ENCODE measurements at places on chromosomes 7 and 10.

DNA sequence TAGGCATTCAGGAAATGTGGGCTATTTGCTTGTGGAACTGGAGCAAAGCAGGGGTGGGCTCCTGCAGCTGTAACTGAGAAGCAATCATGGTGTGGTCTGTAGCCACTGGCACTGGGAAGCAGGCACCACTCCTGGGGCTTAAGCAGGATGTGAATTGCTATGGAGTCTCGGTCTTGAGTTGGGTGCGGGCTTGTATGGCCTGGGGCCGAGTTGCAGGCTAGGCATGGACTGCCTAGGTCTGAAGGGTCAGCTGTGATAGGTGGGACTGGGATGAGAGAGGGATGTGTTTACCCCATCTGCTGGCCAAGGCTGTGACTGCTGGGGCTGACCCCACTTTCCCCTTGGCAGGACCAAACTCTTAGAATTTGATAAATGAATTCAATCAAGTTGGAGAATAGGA, 43.0 kb downstream of the ADCY1 start:
- no peak for DNase-seq

DNA sequence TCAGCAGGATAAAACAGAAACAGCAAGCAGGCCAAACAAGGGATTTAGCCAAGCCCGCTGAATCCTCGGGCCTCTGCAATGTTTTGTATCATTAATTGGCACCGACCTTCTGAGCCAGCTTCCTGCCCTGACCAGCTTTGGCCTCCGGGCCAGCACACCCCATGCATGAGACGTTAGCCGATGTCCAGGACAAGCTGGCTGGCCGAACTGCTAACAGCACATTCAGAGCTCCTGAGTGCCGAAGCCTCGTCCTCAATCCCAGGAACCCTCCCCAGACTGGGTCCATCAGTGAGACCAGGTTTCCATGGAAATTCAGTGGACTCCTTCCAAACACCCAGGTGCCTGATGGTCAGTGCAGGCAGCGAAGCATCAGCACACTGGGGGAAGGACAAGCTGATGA, 134.3 kb upstream of the PFKP start:
- no peak for DNase-seq

- DNase-seq = no peak
These were observed 437.0 kb downstream of the SUGCT start for GRCh38 chr7:40571796-40572195.

- no peak for DNase-seq
These were observed 28.4 kb downstream of the JMJD1C start for GRCh38 chr10:63437116-63437949.

DNA sequence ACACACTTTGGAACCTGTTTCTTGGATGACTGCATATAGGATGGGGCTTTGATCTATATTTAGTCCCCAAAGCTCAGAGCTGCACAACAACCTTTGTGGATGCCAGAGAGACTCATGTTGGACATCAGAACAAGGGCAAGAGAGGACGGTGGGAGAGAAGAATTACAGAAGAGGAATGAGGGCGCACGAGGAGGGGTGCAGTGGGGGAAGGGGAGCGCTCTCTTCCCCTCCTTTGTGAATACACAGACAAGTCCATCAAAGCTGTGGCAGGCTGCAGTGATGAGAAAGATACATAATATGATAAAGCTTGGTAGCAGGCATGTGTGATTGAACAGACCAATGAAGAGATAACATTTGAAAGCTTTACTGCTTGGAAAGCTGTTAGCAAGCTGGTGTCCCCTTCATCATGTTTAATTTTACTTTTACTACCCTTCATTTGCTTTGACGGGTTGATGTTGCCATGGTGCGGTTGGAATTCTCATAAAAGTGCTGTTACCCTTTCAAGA, 857.8 kb downstream of the KCNMA1 start:
- no peak for DNase-seq

DNA sequence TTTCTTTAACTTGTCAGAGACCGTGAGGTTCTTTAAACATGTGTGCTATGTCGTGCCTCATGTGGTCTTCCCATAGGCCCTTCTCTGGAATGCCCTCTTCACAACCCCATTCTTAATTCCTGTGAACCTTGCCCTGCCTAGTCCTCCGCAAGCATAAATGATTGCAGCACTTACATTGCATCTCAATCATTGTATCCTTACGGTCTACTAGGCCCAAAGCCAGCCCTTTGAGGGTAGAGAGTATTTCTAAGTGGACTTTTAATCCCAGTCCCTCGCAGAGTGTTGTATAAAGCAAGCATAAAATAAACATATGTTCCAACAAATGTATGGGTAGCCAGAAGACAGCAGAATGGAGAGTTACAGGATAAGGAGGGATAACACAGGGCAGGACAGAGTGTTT, 92.1 kb upstream of the FAM133B start:
- DNase-seq = no peak

DNA sequence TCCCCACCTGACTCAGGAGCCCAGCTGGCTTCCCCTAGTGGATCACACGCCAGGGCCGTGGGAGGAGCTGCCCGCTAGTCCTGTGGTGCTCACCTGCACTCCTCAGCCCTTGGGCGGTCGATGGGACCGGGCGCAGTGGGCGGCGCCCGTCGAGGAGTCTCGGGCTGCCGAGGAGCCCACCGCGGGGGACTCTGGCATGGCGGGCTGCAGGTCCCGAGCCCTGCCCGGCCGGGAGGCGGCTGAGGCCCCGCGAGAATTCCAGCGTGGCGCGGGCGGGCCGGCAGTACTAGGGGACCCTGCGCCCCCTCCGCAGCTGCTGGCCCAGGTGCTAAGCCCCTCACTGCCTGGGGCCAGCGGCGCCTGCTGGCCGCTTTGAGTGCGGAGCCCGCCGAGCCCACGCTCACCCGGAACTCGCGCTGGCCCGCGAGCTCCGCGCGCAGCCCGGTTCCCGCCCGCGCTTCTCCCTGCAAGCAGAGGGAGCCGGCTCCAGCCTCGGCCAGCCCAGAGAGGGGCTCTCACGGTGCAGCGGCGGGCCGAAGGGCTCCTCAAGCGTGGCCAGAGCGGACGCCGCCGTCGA, 367.9 kb downstream of the TYW1 start:
- no peak for DNase-seq

- no peak for DNase-seq
These were observed 83.1 kb downstream of the CPVL start for GRCh38 chr7:29063236-29063635.

GRCh38 chr7:2760098-2760889, 72.3 kb downstream of the AMZ1 start:
- DNase-seq = no peak

DNA sequence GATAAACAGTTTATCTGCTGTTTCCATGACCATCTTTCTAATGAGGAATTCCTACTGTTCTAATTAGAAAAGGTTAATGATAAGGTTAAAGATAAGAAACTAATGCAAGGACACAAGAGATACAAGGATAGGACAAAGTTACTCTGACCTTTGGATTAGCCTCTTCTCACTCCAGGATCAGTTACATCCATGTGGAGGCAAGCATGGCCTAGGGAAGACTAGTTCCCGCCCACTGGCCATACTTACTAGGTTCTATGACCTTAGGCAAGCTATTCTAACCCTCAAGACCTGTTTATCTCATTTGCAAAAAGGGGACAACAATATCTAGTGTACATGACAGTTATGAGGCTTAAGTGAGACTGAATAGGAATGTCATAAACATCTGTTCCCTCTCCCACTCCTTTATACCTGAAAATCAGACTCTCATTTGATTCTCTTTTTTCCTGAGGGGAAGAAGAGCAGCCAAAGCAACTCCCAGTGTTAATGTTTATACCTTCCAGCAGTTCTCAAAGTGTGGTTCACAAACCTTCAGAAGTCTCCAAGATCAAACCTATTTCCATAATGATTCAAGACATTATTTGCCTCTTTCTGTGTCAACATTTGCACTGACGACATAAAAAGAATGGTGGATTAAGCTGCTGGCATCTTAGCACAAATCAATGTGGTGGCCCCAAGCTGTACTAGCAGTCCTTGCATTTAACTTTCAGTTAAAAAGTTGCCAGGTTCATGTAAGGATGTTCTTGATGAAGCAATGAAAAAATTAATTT, 72.0 kb downstream of the SRPK2 start:
- no peak for DNase-seq

DNA sequence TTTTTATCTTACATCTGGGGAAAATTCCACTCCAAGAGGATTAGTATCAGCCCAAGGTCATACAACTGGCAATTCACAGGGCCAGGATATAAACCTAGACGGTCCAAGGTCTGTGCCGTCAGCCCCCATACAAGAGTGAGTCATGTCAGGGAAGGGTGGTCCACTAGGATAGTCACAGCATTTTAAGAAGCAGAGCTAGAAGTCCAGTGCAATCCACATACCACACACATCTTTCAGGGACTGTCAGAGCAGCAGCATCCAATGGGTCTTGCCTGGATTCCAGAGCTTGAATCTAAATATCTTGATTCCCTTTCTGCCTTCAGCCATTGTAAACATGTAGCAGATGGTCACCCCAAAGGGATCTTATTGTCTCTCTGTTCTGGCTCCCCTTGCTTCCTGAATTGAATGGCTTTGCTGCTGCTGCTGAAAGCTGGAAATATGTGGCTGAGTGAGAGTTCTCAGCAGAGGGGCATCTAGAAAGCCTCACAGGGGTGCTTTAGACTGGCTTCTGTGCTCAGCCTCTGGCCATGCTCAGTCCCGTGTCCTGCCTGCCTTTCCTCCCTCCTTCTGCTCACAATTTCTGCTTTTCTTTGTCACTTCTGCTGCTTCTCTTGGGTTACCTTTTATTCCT, 9.9 kb upstream of the OR6V1 start:
- DNase-seq = no peak

GRCh38 chr10:24440817-24441797, 232.2 kb downstream of the KIAA1217 start:
- no peak for DNase-seq

GRCh38 chr10:114825513-114826253, 4.1 kb downstream of the FHIP2A start:
- DNase-seq = no peak

DNA sequence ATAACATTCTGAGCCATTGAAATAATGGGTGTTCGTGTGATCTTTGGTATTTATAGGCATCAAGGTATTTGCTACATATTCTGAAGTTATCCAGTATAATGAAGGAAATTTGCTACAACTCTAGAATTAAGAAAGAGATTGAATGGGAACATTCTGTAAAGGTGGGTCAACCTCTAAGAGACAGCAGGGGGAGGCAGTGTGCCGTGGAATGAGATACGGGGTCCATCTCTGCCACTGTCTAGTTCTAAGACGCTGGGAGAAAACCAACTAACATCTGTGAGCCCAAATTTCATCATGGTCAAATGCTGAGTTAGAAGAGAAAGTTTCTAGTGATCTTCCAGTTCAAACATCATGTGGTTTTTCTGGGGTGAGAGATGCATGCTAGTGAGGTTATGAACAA, 368.9 kb downstream of the SORCS1 start:
- DNase-seq = no peak

DNA sequence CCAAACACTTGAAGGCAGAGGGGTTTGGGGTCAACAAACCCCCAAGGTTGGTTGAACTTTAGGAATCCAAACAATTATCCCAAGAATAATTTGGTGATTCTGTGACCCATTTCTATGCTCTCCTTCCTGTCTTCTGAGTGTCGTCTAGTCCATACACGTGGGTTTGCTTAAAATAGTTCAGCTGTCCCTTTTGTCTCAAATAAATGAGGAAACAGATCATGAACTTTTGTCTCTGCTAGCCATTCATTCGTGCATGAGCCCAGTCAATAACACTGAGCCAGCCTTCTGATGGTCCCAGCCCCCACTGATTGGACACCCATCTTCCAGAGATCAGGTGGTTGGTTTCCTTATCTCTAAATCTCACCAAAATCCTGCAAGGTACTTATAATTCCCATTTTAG, 255.4 kb downstream of the PRPF18 start:
- DNase-seq = no peak

DNA sequence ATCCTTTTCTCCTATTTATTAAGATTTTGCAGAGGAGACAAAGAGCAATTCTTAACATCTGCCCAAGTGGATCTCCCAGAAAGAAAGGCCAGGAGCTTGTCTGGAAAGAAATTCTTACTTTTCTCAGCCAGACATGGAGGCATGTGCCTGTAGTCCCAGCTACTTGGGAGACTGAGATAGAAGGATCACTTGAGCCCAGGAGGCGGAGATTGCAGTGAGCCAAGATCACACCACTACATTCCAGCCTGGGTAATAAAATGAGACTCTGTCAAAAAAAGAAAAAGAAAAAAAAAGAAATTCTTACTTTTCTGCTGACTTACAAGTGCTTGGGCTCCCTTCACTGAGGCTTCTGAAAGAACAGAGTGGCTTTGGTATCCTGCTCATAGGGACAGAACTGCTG, 2.4 kb upstream of the CYP3A43 start:
- DNase-seq = no peak

DNA sequence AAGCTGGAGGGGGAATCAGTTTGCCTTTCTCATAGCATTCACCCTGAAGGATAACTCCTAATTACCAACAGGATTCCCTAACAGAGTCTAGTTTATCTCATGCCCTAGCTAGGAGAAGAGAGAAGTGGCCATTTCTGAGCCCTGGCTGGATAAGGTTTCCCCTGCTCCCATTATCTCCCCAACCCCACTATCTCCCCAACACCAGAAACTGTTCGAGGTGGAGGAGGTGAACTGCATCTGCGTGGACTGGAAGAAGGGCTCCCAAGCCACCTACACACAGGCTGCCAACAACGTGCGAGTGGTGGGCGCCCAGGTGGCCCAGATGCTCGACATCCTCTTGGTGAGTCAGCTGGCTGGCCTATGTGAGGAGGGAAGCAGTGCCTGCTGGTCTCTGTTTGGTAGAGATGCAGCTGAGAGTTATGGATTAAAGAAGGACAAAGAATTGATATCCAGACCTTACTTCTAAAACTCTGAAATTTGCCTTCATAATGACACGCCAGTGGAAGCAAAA, 3.8 kb downstream of the PNLIPRP1 start:
- DNase-seq = no peak

- DNase-seq = no peak
These were observed 54.3 kb upstream of the KCND2 start for GRCh38 chr7:120218712-120219111.

GRCh38 chr10:127976286-127976685, 69.4 kb downstream of the PTPRE start:
- DNase-seq = no peak
